Mesendoderm (in vitro differentiated cells): ENCODE measurements at places on chromosomes 12 and 14.

GRCh38 chr12:90015228-90015627, 306.6 kb upstream of the ATP2B1 start:
- no peak for DNase-seq

- DNase-seq, result no peak
Observed at GRCh38 chr14:96090441-96091148, 51.4 kb downstream of the C14orf132 start.

DNA sequence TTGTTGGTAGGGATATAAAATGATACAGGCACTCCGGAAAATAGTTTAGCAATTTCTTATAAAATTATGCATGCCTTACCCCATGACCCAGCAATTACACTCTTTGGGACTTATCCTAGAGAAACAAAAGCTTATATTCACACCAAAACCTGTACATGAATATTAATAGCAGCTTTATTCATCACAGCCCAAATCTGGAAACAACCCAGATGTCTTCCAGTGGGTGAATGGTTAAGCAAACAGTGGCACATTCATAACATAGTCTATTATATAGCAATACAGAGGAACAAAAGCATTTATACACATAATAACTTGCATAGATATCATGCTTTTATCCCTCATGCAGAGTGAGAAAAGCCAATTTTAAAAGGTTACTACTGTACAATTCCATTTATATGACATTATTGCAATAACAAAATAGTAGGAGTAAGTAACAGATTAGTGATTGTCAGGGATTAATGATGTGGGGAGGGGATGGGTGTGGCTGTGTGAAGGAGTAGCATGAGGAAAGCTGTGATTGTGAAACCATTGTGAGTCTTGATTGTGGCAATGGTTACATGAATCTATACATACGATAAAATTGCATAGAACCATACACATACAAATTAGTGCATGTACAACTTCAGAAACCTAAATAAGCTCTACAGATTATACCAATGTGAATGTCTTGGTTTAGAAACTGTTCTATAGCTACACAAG, 363.1 kb upstream of the OR4E1 start:
- no peak for DNase-seq

- no peak for DNase-seq
Observed at GRCh38 chr14:67031920-67032774, 157.1 kb upstream of the GARIN2 start.

- no peak for DNase-seq
Observed at GRCh38 chr12:229441-230191, 15.7 kb upstream of the SLC6A12 start.

DNA sequence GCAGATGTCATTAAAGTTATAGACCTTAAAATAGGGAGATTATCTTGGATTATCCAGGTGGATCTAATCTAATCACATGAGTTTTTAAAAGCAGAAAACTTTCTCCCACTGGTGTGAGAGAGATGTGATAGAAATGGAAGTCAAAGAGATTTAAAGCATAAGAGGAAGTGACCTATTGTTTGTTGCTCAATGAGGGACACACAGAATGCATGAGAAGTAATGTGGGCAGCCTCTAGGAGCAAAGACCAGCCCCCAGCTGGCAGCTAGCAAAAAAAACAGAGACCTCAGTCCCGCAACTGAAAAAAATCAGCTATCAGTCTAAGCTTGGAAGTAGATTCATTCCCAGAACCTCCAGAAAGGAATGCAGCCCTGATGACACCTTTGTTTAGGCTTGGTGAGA, 24.6 kb upstream of the ANP32D start:
- DNase-seq, result peak; percentile 3

DNA sequence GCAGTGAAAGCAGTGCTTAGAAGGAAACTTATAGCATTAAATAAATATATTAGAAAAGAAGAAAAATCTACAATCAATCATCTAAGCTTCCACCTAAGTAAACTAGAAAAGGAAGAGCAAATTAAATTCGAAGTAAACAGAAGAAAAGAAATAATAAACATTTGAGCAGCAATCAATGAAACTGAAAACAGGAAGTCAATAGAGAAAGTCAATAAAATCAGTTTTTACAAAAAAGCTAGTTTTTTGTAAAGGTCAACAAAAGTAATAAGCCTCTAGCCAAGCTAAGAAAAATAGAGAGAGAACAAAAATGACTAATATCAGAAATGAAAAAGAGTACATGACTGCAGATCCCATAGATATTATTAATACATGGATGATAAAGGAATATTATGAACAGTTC, 34.2 kb upstream of the KTN1 start:
- DNase-seq, result no peak

GRCh38 chr14:35416108-35416750, 11.7 kb upstream of the NFKBIA start:
- no peak for DNase-seq

DNA sequence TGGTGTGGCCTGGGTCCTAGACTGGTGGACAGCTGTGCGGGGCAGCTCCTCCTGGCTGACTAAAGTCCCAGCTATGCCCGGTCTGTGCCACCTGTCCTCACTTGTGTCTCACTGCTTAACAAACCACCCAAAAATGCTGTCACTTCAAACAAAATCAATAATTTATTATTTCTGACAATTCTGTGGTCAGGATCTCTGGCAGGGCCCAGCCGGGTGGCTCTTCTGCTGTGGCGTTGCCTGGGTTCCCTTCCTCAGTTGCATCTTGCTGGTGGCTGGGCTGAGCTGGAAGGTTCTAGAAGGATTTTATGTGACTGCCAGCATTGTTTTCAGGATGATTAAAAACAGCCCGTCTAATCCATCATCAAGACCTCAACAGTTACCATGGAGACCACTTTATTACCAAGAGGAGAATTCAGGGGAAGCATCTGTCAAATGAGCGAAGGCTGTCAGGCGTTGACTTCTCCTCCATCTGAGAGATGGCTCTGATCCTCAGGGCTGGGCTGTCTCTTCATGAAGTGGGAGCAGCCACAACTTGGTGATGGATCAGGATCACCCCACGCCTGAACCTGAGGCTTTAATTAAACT, 280.6 kb upstream of the SFSWAP start:
- no peak for DNase-seq

DNA sequence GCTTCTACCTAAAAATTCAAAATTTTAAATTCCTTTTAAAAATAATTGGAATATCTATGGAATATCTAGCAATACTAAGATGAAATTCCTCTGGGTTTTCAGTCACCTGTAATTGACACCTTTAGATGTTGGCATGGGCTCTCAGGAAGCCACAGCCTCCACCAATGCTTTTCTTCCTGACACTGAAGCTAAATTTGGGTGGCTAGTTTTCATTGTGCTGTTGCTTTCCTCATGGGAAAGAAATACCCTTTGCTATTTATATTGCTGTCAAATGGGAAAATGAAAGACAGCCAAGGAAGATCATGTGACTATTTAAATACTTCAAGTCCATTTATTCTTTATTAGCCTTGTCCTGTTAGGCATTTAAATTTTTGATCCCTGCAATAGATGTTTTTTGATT, 313.0 kb downstream of the NAV3 start:
- DNase-seq, result no peak

DNA sequence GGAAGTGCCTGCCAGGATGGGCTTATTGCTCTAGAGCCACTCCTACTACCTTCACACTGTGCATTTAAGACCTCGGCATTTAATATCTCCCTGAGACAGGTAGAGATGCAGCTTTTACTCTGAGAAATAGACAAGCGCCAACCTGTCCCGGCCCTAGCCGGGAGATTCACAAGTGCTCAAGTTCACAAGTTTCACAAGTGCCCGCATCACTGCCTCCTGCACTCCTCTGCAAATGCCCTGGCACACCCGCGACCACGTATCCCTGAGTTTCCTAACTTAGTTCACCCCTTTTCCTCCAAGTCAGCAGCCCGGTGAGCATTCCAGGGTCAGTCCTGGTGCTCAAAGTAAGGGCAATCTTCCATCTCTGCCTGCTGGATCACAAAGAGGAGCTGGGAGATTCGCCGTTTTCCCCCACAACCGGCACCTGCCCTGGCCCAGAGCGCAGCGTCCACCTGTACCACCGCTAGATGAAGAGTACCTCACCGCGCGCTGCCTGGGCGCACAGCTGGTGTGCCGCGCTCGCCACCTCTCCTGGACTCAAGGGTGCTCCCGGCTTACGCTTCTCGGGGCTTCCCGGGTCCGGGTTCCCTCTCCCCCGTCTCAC, 5.0 kb upstream of the SLC38A4 start:
- DNase-seq, result peak; percentile 14
